ENCODE measurements at places on chromosomes 3 and 15.

- no peak for DNase-seq
Measured at GRCh38 chr3:128188326-128188725, 35.0 kb downstream of the EEFSEC start.

DNA sequence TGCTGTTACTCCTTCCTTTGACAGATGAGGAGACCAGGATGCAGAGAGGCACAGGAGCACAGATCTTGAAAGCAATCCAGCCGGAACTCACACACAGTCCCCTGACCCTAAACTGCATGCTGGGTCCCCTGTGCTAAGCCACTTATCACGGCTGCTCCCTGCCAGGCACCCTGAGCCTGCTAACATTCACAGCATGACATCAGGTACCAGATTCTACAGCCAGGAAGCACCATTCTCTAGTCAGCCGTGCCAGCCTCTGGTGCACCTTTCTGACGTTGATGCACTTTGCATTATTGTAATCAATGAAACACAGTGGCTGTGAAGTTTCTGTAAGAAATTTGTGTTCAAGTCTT is 247.3 kb downstream of the OCA2 start:
- no peak for DNase-seq

DNA sequence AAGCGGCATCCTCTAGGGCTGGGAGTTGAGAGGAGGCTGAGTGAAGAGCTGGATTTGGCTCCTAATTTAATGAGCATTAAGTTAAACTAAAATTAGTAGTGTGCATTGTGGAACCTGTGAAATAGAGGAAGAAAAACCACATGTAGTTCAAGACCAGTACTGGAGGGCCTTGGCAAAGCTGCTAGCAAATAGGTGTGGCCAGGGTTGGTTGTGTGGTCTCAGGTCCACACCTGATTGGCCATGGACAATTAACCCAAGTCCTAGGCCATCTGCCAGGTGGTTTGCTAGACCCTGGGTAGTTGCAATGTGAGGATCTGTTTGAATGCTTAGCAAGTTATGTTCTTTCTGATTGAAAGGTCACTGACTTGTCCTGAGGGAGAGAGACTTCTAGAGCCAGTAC is 275.5 kb downstream of the PDCD6IP start:
- no peak for DNase-seq

GRCh38 chr15:74302821-74303359 is 64.6 kb downstream of the CYP11A1 start:
- DNase-seq: peak; percentile 61
